ENCODE measurements at places on chromosomes 4 and X.

GRCh38 chrX:37926700-37927099 is 79.3 kb upstream of the DYNLT3 start:
- DNase-seq: no peak

DNA sequence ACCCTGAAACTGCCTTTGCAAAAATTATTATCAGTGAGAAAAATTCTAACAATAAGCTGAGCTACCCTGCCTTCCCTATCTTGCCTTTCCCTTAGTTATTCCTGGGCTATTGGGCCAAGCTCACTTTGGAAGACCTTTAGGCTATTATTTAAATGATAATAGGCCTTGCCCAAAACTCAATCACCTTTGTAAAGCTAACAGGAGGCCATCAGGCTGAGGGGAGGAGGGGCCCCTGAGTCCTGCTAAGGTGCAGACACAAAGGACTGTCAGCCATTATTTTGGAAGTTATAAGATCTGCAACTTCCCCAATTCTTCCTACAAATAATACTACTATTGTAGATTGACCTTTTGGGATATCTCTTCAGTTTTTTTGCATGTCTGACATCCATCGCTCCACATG is 278.8 kb upstream of the DIAPH2 start:
- no peak for DNase-seq

GRCh38 chrX:21993265-21993664 is 38.9 kb upstream of the PHEX start:
- DNase-seq: no peak

DNA sequence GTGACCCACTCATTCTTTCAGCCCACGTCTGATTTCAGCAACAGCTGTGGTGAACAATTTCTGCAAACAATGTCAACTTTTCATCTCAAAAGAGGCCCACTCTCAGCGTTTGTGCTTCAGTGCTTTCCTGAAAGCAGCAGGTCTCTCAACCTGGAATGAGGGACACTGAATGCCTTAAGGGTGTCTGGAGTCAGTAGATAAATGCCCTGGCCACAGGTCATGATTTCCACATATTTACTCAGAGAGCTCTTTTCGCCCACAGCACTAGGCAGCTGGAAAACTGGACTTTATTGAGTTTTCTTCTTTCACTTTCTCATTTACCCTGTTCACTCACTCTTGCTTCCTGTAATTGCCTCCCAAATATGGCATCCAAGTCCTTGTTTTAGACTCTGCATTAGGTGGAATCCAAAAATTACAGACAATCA is 52.8 kb downstream of the NPFFR2 start:
- DNase-seq: no peak

GRCh38 chr4:170990989-170991589 is 822.1 kb upstream of the GALNTL6 start:
- DNase-seq: no peak

GRCh38 chrX:122816288-122816687 is 367.8 kb upstream of the GRIA3 start:
- no peak for DNase-seq

DNA sequence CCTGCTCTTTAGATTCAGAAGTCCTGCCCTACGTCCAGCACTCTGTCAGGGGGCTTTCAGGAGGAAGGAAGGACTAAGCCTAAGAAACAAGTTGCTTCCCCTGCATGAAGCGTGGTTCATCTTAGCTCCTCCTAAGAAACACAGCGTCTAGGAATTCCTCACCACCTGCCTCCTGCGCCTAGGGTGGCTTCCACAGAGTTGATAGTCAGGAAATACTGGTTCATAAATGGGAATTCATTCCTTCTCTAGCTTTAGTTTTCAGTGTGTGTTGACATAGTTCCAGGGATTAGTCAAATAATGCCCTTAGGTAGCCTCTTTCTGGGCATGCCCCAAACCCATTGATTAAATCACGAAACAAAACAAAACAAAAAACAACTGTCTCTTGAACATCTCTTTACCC is 1.7 kb upstream of the MXRA5 start:
- no peak for DNase-seq

Measured in caudate nucleus (tissue), 63 donors.